Activated naive CD4-positive, alpha-beta T cell treated with anti-CD3 and anti-CD28 coated beads, Interleukin-2, amount 50 U/mL, for 72 hours (primary cell): ENCODE measurements at places on chromosomes 1 and 21. TPM values are rescaled to one million over a fixed set of nuclear protein-coding genes. Genes with fewer than 3 reads are reported as not detected.

DNA sequence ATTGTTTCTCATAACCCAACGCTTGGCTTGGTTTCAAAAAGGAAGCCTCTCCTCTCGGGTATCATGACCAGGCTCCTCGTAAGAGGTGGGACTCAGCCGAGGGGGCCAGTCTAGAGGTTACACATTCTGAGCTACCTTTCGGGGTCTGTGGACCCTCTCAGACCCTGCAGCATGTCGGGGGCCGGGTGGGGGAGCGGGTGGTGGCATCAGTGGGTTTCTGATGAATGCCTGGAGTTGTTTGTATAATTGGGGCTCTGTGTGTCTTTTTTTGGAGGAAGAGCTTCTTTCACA lies 229.3 kb downstream of the CAMTA1 start:
- no peak for DNase-seq

DNA sequence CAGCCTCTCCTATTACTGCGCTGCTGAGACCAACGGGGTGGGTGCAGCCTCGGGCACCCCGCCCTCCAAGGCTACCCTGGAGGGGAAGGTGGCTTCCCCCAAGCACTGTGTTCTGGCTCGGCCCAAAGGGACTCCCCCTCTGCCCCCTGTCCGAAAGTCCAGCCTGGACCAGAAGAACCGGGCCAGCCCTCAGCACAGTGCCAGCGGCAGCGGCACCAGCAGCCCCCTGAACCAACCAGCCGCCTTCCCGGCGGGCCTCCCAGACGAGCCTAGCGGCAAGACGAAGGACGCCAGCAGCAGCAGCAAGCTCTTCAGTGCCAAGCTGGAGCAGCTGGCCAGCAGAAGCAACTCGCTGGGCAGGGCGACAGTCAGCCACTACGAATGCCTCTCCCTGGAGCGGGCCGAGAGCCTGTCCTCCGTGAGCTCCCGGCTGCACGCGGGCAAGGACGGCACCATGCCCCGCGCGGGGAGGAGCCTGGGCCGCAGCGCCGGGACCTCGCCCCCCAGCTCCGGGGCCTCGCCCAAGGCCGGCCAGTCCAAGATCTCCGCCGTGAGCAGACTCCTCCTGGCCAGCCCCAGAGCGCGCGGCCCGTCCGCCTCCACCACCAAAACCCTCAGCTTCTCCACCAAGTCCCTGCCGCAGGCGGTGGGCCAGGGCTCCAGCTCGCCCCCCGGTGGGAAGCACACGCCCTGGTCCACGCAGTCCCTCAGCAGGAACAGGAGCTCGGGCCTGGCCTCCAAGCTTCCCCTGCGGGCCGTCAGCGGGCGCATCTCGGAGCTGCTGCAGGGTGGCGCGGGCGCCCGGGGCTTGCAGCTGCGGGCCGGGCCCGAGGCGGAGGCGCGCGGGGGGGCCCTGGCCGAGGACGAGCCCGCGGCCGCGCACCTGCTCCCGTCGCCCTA lies 533.1 kb downstream of the KIF26B start:
- no peak for DNase-seq

The OR10R2 gene
- not detected for total RNA-seq

GRCh38 chr1:198667186-198667585 lies 28.3 kb downstream of the PTPRC start:
- no peak for DNase-seq

The SLC30A10 gene
- not detected for total RNA-seq

The ATG4C gene
- total RNA-seq: 18.9 TPM

The MIER1 gene
- total RNA-seq: 56.5 TPM

- DNase-seq: no peak
Observed at GRCh38 chr1:150005606-150006005, 4.9 kb downstream of the OTUD7B start.

- DNase-seq: no peak
Observed at GRCh38 chr1:49293016-49293415, 516.3 kb upstream of the BEND5 start.

- no peak for DNase-seq
Observed at GRCh38 chr1:178051071-178051470, 42.8 kb upstream of the RASAL2 start.

DNA sequence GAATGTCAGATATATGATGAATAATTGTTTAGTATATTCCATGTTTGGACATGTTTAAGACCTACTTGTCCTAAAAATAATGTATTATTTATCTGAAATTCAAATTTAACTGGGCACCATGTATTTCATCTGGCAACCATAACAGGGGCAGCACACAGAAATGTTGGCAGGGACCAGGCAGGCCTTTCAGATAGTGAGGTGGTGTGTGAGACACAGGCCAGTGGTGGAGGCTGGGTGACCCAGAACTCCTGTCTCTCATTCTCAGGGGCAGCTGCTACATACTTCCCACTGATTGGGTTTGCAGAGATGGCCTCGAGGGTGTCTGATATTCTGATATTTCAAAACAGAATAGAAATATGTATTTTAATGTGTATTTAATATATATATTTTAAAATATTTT lies 1.3 kb upstream of the FASLG start:
- no peak for DNase-seq

DNA sequence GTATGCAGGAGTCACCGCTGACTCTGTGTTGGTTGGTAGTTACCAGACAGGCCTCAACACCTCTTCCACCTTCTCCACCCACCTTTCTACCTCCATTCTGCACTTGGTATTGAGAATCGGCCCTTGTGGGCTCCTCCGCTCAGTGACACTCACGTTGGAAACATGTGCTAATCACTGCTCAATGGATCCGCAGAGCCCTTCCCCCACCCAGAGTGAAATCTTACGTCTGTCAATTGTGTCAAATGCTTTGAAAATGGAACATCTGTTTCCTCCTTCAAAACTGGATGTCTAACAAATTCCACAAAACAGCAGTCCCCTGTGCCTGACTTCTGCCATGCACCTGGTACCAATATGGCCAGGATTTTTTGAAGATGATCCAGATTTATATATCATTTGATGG lies 65.5 kb upstream of the NRIP1 start:
- DNase-seq: no peak

DNA sequence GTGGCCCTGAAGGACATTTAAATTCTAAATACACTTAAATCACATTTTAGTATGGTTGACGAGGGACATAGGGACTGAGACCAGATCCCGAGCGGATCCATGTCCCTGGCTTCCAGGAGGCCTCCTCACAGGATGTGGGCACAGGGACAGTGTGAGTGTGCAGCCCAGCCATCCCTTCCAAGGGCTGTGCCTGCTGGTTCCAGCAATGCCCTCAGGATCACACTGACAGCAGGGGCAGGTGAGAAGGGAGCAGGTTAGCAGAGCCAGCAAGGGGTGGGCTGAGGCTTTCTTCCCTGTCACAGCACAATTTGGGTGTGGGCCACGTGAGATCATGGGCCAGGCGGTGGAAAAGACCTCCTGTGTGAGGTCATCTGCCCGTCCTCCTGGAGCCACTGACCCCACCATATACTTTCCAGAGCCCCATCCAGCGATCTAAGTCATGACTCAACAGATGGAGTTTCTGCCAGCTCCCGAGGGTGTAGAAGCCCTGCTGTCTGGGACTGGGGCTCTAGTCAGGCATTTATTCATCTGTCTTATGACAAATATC lies 37.0 kb upstream of the PRSS38 start:
- no peak for DNase-seq
